ENCODE measurements at places on chromosomes 2 and 18.

- no peak for DNase-seq
These were observed 21.7 kb downstream of the SULT1C4 start for GRCh38 chr2:108399479-108399878.

GRCh38 chr2:108824316-108825070, 37.9 kb downstream of the CCDC138 start:
- DNase-seq = no peak

DNA sequence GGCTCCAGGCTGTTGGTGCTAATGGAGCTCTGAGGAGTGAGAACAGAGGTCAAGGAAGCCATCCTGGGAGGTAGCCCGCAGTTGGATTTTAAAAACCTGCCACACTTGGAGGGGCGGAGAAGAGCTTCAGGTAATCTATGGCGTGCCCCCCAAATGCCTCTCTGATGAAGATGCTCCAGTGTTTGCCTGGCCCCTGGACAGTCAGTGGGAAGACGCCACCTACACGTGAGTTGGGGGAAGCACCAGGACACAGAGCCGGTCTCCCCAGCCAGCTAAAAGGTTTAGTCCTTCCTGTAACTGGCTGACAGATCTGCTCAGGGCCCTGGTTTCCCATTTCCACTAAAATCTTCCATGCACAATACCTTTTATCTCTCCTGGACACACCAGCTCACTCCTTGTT, 225.0 kb downstream of the TTC32 start:
- DNase-seq = no peak

DNA sequence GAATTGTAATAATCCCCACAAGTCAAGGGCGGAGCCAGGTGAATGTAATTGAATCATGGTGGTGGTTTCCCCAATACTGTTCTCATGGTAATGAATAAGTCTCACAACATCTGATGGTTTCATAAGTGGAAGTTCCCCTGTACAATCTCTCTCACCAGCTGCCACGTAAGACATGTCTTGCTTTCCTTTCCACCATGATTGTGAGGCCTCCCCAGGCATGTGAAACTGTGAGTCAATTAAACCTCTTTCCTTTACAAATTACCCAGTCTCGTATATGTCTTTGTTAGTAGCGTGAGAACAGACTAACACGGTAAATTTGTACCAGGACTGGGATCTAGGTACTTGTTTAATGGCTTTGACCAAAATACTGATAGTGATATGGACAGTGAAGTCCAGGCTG, 744.3 kb upstream of the REG3G start:
- no peak for DNase-seq

GRCh38 chr18:69844656-69845055, 103.0 kb downstream of the CD226 start:
- no peak for DNase-seq

- DNase-seq = no peak
These were observed 53.1 kb downstream of the CAB39 start for GRCh38 chr2:230765611-230766300.

- DNase-seq = peak; percentile 98
These were observed 174.2 kb downstream of the PRPF40A start for GRCh38 chr2:152542995-152543481.

DNA sequence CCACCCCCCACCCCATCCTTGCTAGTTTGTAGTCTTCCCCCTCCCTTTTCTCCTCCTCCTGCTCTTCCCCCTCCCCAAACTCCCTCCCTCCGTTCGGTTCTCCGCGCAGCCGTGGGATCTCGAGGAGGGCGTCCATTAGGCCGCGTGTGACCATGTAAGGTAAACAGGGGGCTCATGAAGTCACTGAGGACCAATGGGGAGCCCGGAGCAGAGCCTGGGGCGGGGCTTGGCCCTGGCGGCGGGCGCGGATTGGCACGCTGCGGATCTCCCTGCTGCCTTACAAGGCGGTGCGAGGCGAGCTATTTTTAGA, 246 bp upstream of the KLF7 start:
- DNase-seq = peak; percentile 100

DNA sequence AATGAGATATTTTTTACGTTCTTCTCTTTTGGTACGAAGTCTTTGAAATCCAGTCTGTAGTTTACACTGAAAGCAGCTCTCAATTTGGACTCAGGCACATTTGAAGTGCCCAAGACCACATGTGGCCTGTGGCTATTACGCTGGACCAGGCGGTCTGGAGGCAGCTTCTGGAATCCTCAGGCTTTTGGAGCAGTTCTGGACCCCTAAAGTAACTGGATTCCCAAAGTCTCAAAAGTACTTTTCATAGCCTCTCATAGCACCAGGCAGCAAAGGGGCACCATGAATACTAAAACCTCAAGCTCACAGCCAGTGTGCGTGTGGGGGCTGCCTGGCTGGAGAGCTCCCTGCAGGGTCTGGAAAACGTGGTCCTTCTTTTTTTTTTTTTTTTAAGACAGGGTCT, 119.0 kb downstream of the SMAD7 start:
- no peak for DNase-seq

DNA sequence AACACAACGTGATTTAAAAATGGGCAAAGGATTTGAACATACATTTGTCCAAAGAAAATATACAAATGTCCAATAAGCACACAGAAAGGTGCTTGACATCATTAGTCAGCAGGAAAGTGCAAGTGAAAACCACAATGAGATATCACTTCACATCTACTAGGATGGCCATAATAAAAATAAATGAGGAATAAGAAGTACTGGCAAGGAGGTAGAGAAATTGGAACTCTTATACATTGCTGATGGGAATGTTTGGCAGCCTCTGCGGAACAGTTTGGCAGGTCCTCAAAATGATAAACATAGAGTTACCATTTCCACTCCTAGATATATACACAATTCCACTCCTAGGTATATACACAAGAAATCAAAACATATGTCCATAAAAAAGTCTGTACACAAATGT, 51.0 kb upstream of the PGAP1 start:
- no peak for DNase-seq

DNA sequence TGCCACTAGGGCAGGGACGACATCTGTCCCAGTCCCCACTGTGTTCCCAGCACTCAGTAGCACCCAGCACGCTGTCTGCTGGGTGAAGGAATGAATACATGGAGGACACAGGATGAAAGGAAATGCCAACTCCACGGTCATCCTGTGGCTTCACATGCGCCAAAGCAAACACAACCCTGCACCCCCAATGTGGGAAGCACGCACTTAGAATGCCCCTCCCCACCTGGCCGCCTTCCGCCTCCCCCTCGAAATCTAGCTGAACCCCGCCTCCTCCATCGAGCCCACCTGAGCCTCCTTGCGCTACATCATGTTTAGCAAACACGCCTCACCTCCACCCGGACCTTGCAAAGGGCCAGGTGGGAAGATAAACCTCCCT, 33.9 kb downstream of the ADCY3 start:
- DNase-seq = no peak

GRCh38 chr18:5787936-5788335, 107.4 kb downstream of the TMEM200C start:
- DNase-seq = no peak

Measured in fibroblast of skin of right biceps (primary cell).